ENCODE measurements at places on chromosomes 7 and 10.
A peak's percentile ranks its signal among the peaks of the same experiment; 100 is the strongest.

DNA sequence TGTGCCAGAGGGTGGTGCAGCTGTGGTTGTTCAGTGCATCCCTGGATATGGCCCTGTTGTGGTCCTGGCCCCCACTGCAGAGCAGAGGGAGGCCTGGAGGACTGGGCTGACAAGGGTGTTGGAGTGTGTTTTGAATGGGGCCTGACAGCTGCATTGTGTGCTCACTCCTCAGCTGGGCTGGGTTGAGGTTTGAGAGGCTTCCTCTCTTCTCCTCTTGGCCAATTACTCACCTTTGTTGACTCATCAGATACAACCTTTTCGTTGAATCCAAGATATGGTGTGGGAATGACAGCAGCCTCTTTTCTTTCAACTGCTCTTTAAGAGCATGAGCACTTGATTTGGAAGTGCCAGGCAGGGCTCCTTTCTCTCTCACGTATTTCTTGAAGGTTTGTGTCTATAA, 228.5 kb upstream of the COBL start:
- no peak for DNase-seq

GRCh38 chr10:30346615-30347014, 2.5 kb downstream of the MTPAP start:
- no peak for DNase-seq

- no peak for DNase-seq
Measured at GRCh38 chr10:130027716-130028464, 63.8 kb upstream of the EBF3 start.

GRCh38 chr7:123437447-123437995, 96.9 kb downstream of the IQUB start:
- no peak for DNase-seq

- no peak for DNase-seq
Measured at GRCh38 chr10:65952086-65952485, 973.8 kb upstream of the LRRTM3 start.

GRCh38 chr10:3178042-3178441, 5.5 kb upstream of the PITRM1 start:
- DNase-seq = no peak

DNA sequence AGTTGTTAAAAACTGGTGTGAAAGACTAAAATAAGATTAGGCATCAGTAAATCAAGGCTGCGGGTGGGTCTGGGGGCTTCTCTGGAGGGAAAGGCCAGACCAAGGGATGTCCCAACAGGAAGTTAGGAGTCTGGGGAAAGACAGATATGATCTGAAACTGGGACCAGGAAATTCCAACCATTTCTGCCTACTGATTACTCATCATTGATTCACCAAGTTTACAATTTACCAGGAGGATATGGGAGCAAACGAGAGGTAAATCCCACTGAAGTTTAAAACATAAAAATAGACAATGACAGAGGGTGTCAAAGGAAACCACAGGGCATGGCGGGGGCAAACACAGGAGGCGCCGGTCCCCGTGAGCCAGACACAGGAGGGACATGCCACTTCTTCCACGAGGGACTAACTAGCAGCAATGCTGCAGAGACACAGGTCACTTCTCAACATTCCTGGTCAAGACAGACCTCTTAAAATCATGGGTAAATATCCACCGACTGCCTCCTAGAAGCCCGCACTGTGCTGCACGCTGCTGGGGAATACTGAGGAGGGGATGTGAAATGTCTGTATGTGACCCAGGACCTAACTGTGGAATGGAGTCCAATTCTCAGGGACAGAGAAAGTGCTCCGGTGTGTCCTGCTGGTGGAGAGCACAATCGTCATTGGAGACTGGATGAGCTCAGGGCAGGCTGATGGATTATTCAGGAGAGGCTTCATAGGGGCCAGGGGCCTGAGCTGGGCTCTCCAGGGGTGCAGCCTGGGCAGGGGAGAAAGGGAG, 153.4 kb upstream of the KLF14 start:
- DNase-seq = no peak

- no peak for DNase-seq
Measured at GRCh38 chr7:134763960-134764359, 15.5 kb upstream of the CALD1 start.

DNA sequence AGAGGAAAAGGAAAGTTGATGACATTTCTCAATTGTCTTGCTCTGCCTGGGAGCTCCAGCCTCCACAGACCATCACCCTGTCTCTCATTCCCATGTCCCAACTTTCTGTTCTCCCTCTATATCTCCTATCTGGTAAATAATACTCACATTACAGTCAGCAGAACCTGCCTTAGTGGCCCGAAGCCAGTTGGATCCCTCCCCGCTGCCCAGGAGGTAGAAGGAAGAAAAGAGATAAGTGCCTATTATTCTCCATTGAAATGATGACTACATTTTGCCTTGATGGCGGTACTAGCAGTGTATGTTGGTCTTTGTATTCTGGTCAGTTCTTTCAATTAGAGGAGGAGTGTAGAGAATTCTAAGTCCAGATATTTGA, 91.9 kb downstream of the CSTF2T start:
- DNase-seq = no peak

DNA sequence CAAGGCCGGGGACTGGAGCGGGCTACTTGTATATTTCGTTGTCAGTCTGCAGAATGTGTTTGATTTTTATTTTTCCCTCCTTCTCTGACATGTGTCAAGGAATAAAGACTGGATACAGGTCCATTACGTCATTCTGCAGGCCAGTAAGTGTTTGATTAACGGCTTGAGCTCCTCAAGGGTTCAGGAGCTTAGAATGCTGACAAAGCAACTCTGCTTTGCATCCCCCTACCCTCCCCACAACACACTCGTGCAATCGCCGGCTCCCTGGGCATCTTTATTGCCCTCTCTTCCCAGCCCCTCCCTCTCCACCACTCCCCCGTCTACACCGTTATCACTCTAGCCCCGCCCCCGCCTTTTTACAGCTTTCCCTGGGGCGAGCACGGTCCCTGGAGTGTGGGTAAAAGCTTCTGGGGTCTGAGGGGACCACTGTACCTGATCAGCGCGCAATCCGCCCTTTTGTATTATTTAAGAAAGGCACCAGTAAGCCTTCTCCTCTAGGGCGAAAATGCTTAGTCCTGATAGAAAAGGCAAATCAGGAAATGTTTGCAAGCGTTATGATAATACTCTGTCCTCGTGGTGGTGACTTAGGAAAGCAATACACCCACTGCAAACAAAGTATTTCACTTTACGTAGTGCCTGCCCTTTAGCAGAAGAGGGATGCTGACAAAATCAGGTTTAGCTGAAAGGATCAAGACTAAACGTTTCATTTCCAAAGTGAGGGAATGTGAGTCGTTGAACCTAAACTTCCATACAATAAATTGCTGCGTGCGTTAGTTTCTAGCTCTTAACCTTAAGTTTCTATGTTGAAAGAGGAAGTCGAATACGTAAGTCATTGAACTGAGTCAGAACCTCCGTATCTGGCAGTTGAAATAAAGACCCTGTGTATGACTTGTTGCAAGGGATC, 1.4 kb upstream of the CREB5 start:
- DNase-seq = peak; percentile 39

DNA sequence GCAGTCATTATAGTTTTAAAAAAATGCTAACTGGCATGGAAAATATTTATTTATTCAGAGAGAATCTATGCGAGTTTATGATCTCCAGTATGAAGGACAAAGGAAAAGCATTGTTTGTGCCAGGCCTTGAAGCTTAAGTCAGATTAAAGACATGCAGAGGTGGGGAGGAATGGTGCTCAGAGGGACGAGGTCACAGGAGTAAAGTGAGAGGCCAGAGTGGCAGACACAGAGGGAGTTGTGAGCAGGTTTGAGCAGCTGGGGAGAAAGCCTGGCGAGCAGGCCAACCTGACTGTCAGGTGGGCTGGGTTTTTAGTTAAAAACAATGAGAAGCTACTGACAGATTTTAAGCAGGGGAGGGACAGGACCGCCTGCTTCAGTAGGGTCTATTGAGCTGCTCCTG, 6.8 kb upstream of the CCNY start:
- DNase-seq = no peak

DNA sequence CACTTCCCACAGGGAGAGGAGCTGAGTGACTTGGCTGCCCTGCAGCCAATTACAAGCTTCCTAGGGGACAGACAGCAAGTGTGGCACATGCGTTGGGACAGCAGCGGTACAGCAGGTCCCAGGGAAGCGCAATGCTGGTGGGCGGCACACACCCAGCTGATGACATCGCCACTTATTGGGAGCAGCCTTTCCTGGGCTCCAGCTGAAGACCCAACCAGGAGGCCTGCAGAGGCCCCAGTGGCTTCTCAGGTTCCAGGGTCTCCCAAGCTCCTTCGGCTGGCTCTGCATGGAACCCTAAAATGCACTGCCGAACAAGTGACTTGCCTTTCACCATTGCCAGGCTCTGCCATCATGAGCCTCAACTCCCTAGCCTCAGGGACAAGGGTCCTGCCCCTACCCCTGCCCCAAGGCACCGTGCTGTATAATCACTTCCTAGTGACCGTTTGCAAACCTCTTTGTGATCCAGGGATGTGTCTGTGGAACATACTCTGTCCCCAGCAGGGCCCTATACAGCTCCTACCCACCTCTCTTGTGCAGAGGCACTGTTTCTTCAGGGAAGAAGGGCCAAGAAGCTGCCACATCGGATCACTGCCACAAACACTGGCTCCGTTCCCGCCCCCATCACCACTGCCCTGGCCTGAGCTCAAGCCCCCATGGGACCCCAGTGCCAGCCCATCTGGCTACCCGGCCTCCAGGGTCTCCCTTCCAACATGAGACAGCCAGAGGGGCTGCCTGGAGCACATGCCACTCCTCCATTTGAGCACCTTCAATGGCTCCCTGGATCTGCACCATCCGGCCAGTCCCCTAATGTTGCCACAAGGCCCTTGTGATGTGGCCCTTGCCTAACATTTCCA, 19.3 kb upstream of the SLIT1 start:
- no peak for DNase-seq

DNA sequence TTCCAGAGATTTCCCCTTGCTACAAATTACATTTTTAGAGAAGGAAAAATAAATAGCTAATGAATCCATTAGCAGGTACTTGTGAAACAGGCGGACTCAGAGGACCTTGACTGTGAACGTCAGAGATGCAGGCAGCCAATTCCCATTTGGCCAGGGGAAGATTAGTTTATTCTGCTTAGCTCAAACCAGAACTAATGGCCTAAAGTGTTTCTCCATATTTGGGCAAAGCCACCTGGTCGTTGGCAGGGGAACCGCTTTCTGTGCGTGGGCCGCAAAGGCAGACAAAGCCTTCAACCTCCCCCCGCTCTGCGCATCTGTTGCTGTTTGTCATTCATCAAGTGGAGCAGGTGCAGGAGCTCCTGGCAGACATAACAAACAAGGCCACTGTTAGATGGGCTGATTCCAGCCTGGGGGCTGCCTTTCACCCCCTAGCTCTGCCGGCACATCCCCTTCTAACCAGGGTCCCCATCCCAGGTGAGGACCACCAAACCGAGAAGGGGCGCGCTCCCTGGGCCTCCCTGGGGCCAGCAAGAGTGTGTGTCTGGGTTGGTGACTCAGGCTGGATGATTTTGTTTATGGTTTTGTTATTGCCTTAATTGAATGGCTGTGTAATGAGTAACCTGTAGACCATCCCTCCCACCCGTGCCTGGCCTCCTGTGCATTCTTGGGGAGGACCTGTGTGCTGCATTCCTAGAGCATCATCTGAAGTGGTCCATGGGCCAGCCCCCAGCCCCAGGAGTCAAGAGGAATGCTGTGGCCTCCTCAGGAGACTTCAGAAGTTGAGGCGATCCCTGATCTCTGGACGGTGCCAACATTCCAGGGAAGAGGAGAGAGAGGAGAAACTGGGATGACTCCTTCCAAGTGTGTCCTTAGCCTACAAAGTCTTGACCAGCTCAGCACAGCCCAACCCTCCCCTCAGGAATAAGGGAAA, 14.5 kb upstream of the CPA1 start:
- no peak for DNase-seq

- DNase-seq = no peak
Measured at GRCh38 chr10:7763929-7764328, 23.9 kb downstream of the KIN start.

DNA sequence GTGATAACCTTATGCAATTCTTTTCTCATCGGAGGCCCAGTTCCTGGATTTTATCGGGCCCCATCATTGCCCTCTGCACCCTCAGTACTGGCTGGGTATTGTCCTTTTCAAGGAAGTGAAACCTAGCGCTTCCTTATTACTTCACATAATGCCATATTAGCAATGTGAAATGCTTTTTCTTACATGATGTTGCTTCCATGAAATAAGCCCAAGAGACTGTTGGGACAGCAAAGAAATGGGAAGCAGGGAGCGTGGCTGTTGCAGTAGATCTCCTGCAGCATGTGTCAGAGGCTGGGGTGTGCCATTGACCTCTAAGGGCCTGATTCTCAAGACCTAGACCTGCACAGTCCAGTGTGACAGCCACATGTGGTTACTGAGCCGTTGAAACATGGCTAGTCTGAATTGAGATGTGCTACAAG, 8.1 kb downstream of the CHN2 start:
- no peak for DNase-seq

DNA sequence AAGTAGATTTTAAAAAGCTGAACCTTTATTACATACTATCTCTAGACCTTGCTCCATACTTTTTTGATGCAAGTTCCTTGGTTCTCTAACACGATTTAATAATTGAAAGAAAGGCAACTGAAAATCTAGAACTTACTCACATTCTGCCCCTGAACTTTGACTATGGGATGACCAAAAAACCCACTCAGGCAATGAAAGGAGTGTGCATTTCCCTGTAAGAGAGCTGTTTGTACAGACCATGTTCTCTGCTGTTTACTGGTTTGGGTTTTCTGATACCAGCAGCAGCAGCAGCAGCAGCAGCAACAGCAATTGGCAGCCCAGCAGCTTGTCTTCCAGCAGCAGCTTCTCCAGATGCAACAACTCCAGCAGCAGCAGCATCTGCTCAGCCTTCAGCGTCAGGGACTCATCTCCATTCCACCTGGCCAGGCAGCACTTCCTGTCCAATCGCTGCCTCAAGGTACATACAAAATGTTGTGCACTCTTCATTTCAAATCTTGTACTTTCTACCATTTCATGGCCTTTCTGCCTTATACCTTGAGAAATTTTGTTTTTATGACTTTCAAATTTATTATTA, 216.7 kb downstream of the FOXP2 start:
- no peak for DNase-seq

Measured in left renal pelvis (tissue), 4 donors.